NCI-H226 (cell line): ENCODE measurements at places on chromosomes 2 and 18.
A peak's percentile ranks its signal among the peaks of the same experiment; 100 is the strongest.

DNA sequence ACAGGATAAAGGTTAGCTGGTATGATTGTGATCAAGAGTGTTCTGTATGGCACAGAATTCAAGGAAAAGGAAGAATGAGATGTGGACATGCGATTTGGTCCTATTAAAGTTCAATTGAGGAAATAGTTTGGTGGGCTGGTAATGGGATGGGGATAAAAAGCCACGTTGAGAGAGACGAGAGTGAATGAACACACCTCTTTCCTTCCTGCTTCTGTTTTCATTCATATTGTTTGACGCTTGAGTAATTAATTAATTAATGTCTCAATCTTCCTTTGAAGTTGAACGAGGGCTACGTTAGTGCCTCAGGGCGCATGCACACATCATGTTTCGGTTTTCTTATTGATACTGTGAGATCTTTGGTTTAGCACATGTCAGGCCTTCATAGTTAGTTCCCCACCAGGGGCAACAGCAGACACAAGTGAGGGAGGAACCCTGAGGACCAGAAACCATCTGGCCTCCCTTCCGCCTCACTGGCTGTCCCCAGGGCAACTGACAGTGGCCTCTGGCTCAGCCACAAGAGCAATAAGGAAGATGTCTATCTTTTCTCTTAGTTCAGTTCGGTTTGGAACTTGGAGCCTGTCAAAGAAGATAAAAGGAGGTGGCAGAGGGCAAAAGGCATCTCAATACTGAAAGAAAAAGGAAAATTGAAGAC, 116.0 kb downstream of the LIPG start:
- no peak for DNase-seq

GRCh38 chr2:121748202-121748601, 7.2 kb upstream of the TSN start:
- no peak for DNase-seq

DNA sequence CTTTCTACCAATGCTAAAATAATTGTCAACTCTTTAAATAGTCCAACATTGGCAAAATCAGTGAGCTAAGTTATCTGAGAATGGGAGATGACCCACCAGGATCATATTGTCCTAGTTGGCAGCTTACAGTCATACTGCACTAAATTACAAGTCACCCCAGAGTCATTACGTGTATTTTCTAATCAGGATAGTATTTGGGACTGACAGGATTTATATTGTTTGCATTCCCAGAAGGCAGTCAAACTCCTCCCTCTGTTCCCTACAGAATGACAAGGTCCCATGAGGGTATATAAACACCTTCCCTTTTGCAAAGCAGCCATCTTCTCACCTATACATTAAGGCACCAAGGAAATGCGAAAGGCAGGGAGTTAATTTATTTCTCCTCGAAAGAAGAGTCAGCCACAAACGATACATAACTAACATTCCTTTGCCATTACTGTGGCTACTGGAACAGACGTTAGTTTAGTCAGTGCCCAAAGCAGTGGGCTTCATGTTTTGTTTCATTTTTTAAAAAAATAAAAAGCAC, 125.3 kb downstream of the ANTXR1 start:
- peak; percentile 82 for DNase-seq

DNA sequence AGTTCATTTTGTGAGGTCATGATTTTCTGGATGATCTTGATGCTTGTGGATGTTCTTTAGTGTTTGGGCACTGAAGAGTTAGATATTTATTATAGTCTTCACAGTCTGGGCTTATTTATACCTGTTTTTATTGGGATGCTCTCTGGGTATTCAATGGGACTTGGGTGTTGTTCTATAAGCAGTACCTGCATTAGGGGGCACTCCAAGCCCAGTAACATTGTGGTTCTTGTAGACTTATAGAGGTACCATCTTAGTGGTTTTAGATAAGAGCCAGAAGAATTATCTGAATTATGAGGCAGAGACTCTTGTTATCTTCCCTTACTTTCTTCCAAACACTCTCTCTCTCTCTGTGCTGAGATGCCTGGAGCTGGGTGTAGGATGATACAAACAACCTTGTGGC, 470.0 kb downstream of the PIK3C3 start:
- no peak for DNase-seq

DNA sequence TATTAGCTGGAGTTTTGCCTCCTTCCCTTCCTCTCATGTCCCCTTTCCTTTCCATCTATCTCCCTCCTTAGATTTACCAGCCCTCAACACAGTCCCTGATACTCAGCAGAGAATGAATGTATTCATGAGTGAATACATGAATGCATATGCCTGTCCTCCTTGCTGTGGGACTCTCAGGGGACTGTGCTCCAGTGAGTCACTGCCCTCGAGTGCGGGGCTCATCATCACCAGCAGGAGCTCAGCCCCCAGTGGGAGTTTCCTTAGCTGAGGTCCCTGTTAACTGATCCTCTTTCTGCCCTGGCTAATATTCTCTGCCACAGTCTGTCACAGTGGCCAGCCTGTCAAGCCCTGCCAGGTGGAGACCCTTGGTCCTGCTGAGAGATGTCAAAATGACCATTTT, 104.9 kb upstream of the LHCGR start:
- DNase-seq, result no peak

DNA sequence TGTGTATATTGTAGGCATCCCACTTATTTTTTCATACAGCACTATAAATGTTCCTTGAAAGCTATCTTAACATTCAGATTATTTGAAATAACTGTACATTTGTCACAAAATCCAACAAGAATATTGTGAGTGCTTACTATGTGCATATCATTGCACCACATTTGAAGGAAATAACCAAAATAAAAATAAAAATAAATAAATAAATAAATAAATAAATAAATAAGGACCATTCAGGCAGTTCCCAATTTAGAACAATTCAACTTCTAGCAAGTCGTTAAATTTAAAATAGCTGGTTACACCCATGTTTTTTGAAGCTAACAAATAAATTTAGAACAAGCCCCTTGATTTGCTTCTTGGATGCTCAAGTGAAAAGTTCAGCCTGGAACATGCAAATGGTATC, 548.3 kb downstream of the ERBB4 start:
- no peak for DNase-seq

DNA sequence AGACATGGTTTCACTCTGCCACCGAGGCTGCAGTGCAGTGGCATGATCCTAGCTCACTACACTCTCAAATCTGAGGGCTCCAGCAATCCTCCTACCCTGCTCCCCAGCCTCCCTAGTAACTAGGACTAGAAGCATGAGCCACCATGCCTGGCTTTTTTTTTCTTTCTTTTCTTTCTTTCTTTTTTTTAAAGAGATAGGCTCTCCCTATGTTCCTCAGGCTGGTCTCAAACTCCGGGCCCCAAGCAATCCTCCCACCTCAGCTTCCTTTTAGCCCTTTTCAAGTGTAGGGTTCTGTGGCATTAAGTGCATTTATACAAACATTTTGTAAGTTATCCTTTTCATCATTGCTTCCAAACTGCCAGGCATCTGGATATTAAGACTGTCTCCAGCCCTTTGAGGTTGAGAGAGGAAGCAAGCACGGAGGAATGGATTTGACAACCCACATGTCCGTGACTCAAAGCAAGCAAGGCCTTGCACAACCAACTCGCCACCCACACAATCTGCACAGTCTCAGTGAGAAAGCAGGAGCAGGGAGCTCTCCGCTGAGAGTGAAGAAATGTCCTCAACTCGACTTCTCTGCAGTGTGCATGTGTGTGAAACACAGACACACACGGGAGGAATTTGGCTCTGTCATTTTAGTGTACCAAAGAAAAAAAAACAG, 65.6 kb downstream of the ATP8B1 start:
- DNase-seq, result peak; percentile 46

GRCh38 chr2:132374961-132375360, 41.6 kb upstream of the GPR39 start:
- DNase-seq, result no peak

DNA sequence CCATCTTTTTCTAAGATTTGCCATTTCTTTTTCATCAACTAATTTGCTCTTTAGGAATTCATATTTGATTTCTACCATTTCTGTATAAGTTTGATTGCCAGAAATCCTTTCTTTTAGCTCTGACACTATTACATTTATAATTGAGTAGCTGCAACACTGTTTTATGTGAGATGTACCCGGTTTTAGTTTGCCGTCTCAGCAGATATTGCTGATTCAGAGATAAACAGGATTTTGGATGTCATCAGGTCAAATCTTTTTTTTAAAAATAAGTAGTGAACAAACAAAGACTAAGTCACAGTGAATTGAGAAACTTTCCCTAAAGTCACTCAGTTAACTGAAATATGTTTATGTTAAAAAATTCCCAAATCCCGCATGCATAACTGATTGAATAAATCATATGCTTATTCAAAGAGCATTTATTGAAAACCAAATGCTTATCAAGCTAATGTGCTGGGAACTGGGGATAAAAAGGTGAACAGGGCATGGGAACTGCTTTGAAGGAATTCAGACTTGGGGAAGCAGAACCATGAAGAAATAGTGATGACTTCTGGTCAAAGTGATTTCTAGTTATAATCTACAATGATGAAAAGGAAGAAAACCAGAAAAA, 19.5 kb upstream of the CCDC102B start:
- no peak for DNase-seq

DNA sequence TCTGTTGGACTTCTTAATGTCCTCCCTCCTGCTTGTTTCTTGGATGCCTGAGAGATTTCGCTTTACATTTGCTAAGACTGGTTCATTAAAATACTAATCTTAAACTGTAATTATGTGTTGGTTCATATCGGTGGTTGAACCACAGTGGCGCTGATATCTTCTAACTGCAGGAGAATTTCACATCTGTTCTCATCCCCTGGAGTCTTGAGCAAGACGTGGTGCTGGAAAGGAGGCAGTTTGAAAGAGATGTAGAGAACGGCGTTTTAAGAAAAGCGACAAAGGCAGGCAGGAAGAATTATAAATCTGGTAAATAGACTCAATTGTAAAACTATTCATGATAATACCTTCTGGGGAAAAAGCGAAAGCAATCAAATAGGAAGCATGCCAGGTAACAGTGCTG, 79.5 kb downstream of the NXPH2 start:
- DNase-seq, result no peak

GRCh38 chr2:232637866-232638583, 4.6 kb downstream of the EFHD1 start:
- no peak for DNase-seq

DNA sequence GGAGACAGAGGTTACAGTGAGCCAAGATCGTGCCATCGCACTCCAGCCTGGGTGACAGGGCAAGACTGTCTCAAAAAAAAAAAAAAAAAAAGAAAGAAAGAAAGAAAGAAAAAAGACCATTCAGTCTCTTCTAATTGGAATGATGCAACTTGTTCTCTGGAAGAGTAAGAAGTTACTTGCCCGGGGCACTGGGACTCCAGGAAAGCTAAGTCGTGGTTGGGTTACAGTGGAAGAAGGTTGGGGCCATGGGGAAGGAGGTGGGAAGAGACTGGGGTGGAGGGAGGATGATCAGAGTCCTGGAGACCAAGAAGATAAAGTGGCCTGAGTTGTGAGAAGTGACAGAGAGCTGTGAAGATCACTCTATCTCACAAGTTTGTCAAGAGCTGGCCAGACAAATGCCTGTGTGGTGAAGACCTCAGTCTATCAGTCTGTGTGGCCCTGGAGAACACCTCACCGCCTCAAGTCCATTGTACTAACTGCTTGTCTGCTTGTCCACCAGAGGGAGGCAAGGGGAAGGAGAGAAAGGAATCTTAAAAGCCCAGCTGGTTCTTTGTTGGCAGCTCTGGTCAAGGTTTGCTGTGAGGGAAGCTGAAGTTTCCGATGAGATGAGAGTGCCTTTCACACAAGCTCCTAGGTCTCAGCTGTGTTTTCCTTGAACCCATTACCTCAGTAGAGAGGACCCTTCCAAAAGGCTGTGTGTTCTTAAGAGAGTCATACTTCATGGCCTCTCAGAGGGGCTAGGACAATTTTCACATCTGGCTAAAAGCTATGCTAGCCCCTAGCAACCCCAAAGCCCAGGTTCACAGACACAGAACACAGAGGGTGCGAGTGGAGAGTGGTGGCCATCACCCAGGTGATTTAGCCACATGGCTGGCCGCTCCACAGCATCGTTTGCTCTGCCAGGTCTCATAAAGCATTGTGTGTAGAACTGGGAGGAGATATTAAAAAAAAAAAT, 72.0 kb upstream of the TMEM178A start:
- DNase-seq, result peak; percentile 77

DNA sequence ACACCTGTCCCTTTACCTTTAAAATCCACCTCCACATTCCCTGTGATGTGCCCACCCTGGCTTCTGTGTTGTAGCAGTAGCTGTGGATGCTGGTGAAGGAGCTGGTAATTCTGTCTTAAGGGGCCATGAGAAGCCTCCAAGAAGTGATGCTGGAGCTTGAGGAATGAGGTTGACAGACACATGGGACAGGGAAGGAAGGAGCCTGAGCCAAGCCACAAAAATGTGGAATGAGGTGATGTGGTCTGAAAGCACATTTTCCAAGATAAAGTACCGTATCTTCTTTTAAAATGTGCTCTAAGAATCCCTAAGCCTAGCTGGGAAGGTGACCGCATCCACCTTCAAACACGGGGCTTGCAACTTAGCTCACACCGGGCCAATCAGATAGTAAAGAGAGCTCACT, 31.2 kb downstream of the VWA3B start:
- peak; percentile 72 for DNase-seq

DNA sequence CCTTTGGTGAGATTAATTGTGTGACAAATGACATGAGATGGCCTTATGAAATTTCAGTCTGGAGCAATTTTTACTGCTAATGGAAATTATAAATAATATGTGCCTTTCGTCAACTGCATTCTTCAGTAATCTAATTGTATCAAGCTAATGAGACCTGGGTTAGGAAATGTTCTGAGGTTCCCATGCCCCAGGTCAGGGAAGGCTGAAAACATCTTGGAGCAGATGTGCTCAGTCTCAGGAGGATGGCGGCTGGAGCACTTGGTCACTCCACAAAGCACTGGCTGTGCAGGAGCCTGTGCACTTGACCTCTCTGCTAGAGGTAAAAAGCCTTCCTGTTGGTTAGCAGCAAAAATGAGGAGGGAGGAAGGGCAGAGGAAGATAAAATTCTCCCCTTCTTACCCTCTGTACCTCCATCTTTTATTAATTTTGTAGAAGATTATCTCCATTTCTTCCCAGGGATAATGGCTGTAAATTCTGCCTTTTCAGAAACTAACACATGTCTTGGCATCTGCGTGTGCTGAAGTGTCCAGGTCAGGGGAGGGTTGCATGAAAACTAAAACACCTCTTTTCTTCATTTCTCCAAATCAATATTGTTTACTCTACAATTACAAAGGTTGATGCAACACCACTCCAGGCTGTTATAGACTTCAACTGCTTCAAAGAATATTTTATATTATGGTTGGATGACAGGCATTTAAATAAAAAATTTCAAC, 1606.4 kb upstream of the ACVR2A start:
- no peak for DNase-seq

DNA sequence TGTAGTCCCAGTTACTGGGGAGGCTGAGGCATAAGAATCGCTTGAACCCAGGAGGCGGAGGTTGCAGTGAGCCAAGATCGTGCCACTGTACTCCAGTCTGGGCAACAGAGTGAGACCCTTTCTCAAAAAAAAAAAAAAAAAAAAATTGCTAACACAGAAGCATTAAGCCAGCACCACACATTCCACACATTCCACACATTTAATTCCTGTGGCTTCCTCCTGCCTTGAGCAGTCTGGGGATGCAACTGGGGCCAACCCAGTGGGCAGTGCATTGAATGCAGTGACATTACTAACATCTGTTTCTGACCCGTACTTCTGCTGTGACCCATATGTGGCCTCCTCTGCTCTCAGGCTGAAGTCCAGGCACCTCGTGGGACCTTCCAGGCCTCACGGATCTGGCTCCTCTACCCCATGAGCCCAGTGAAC, 107.0 kb downstream of the BCL2L11 start:
- peak; percentile 80 for DNase-seq
